ENCODE measurements at places on chromosomes 2 and 18. TPM values are rescaled to one million over a fixed set of nuclear protein-coding genes. Genes with fewer than 3 reads are reported as not detected.

Gene ERICH2
- total RNA-seq = not detected

Gene GPR45
- total RNA-seq = not detected

Gene GATA6
- total RNA-seq = 2.9 TPM

Gene MEP1B
- 0.06 TPM for total RNA-seq

Gene KCNG2
- total RNA-seq = not detected

Gene APOB
- not detected for total RNA-seq

Gene COLEC12
- not detected for total RNA-seq

Gene TMEM182
- total RNA-seq = 3.6 TPM

Gene COL3A1
- 0.16 TPM for total RNA-seq

Gene LYPD1
- total RNA-seq = 16.3 TPM

Gene RASGRP3
- 1.2 TPM for total RNA-seq

Gene CHRND
- not detected for total RNA-seq

Gene CARF
- total RNA-seq = 0.88 TPM

Gene ZDBF2
- total RNA-seq = 1.2 TPM

Gene MXD1
- 1.9 TPM for total RNA-seq

Gene MPPE1
- total RNA-seq = 18.1 TPM

Gene ZNF385B
- total RNA-seq = not detected

Gene STAM2
- 9.7 TPM for total RNA-seq

Gene QPCT
- total RNA-seq = 17.2 TPM

Gene LHCGR
- total RNA-seq = not detected

Gene SERPINB3
- total RNA-seq = not detected

Gene SERPINB13
- total RNA-seq = not detected

Gene DSG1
- not detected for total RNA-seq

Gene CTLA4
- total RNA-seq = not detected

Gene CD302
- 2.5 TPM for total RNA-seq

Gene PLEKHH2
- 0.73 TPM for total RNA-seq

Gene DOK1
- total RNA-seq = 6.3 TPM

Gene KCNG3
- 0.62 TPM for total RNA-seq

Gene TTN
- under 0.01 TPM for total RNA-seq

Gene SCYGR1
- not detected for total RNA-seq

Gene SIX2
- total RNA-seq = 0.27 TPM

Gene MROH2A
- 0.28 TPM for total RNA-seq

Gene FOXI3
- not detected for total RNA-seq

Gene DLGAP1
- not detected for total RNA-seq

Gene RNU2-63P
- not detected for total RNA-seq

Gene ALKAL2
- not detected for total RNA-seq

Gene WDR35
- total RNA-seq = 13.8 TPM

Gene L3MBTL4
- total RNA-seq = not detected

Gene C2orf81
- total RNA-seq = 3.5 TPM

All from A549 treated with RU486 at 1 μM for 4 hours (cell line).